HS-5 (cell line): ENCODE measurements at places on chromosomes 2 and 18.

DNA sequence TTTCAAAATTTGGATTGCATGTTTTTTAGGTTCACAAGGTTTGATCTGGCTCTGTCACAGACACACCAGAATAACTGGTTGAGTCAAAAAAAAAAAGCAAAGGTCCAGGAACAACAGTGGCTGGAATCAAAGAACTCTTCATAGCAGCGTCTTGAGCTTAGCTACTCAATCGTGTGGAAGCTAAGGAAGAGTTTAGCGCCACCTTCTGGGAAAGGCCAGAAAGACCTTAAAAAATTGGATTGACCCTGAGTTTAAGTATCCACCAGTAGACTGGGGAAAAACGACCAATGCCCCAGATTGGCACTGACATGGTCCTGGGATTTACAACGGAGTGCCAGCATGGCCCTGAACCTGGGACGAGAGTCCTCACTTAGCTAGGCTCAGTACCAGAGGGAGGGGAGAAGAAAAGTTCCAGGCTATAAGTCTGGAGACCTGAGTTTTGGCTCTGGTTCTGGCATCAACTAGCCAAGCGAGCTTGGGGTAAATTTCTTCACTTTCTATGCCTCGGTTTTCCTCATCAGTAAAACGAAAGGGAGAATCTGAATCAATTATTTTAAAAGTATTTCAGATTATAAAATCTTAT is 71.1 kb upstream of the TFCP2L1 start:
- peak; percentile 22 for DNase-seq

- no peak for DNase-seq
Measured at GRCh38 chr18:12033643-12034025, 52.3 kb downstream of the IMPA2 start.

DNA sequence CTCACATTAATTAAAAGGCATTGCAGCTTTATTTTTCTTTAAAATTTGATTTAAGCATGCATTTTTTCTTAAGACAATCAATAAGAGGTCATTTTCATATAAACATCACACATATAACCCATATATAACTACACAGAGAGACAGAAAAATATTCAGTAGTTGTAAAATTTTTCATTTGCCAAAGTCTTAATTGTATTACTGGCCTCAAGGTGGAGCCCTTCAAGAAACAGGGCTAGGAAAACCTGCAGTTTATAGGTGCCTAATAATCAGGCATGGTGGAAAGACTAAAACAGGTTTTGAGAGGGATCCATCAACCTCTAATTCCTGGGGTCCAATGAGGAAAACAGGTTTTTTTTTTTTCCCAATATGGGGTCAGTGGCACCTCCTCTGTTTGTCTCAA is 71.3 kb upstream of the ZNF804A start:
- no peak for DNase-seq

GRCh38 chr2:158903711-158904405 is 64.6 kb upstream of the TANC1 start:
- no peak for DNase-seq

- DNase-seq = no peak
Measured at GRCh38 chr2:147449323-147449991, 395.4 kb upstream of the ACVR2A start.

- no peak for DNase-seq
Measured at GRCh38 chr2:101139495-101139894, 11.7 kb downstream of the TBC1D8 start.

DNA sequence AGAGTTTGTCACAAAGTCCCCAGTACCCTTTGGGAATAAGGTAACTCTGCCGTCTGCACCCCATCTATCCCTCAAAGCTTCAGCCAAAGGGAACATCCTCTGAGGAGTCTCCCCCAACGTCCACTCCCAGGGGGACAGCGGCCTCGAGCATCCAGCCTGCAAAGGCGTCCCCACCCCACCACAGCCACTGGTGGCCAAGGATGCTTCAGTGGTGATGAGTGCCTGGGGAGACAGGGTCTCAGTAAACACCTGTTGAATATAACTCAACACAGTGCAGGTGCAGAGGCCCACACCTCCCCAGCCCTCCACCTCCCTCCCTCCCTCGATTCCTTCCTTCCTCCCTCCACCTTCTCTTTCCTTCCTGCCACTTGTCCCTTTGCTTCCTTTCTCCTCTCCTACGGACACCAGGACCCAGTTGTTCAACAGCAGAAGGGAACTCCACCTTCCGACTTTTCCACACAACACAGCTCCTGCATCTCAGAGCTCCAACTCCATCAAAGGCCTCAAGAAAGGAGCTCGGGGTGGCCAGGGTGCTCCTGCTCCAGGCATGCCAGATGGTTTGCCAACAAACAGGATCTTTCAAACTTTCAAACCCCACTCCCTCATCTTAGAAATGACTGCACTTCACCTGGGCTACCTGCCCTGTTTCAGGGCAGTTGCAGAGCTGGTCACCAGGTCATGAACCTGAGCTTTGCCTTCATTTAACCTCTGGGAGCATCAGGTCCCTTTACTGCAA is 87.8 kb upstream of the SNTG2 start:
- no peak for DNase-seq

- DNase-seq = no peak
Measured at GRCh38 chr2:149192427-149192826, 138.0 kb upstream of the LYPD6 start.

DNA sequence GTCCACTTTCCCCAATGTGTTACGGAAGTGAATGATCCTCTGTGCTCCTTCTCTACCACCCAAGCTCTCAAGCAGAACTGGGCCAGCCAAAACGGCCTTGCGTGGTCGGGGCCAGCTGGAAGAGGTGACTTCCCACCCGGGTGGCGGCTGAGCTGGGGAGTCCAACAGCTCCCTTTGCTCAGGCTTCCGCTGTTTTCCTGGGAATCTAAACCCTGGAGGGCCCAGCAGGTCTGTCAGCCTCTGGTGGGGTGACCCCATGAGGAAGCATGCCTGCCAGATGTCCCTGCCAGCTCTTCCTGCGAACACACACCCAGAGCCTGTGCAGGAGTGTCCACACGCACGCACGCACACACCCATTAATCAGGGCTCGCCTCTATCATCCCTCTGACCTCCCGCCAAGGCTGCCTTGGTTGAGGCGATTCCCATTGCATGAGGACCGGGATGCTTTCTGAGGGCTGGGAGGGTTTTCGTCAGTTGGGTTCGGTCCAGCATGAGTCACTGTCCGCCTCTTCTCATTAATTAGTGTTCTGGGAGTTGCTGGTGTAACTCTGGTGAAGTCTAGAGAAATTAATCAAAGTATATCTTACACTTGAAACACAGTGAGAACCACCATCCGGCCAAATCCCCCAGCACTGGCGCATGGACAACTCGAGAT is 90.6 kb downstream of the TWIST2 start:
- DNase-seq = peak; percentile 49

GRCh38 chr2:190571686-190572085 is 37.2 kb upstream of the NEMP2 start:
- no peak for DNase-seq

DNA sequence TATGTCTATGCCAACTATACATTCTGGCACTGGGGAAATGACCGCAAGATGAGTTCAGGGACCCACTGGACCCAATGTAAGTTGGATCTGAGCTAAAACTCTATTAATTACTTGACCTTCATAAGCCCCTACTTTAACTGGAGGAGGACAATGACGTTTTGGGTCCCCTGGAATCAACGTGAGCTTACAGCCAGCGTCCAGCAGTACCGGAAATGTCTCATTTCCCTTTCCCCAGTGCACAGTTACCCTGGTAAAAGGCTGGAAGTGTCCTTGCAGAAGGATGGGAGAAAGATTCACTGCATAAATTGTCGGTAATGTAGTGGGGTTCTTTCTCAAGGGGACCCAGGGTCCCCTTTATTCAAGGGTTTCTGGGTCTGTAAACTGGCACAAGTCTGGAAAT is 1297.6 kb upstream of the ACVR2A start:
- no peak for DNase-seq

DNA sequence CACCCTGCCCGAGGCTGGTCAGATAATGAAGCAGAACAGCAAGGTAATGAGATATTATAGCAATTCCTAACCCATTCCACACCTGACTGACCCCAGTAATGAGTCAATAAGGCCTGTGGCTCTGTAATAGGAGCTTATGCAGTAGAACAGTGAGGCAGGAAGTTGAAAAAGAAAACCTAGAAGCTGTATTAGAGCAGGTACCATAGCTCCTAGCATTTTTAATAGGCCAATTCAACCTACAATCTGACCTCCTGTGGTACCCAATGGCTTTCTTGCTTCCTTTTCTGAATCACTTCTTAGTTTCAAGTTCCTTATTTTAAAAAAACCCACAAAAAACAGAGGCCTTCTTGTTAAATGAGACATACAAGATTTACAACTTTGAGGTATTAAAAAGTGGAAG is 43.6 kb upstream of the MAP2 start:
- no peak for DNase-seq
